ENCODE measurements at places on chromosomes 11 and 22. TPM values are rescaled to one million over a fixed set of nuclear protein-coding genes. Genes with fewer than 3 reads are reported as not detected.

CCDC188 gene
- 0.66 TPM for total RNA-seq

IRAG1 gene
- total RNA-seq = 0.20 TPM

VPS51 gene
- 263 TPM for total RNA-seq

C11orf24 gene
- total RNA-seq = 12.2 TPM

TSKU gene
- total RNA-seq = 0.47 TPM

ZNF214 gene
- total RNA-seq = not detected

GRCh38 chr11:118240999-118241763 lies 11.0 kb downstream of the MPZL3 start:
- DNase-seq = peak; percentile 46

DNA sequence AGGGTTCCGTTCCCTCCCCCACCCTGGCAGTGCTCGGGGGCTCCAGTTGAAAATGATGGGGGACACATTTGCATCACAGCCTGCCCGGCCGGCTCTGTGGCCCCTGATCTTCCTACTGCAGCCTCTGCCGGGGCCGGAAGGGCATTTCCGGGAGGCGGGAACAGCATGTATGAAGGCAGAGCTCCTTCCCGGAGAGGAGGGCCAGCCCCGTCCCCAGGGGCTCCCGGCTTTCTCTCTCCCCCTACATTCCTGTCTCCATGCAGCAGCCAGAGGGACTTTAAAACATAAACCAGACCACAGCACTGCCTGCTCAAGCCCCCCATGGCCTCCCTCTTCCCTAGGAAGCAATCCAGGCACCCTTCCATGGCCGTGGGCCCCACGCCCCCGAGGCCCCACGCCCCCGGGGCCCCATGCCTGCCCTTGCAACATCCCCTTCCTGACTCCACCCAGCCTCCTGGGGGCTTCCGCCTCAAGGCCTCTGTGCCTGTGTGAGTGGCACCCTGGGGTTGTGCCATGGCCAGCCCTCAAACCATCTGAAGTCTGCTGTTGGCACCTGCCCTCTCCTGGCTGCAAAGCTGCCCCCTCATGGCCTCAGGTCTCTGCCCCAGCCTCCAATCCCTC lies 73.1 kb downstream of the CDKN1C start:
- DNase-seq = no peak

GRCh38 chr11:88604260-88604659 lies 266.7 kb upstream of the CTSC start:
- no peak for DNase-seq

- DNase-seq = no peak
These were observed 4.0 kb upstream of the SGSM1 start for GRCh38 chr22:24801901-24802465.

- DNase-seq = no peak
These were observed 78.2 kb downstream of the FBLN1 start for GRCh38 chr22:45580726-45581381.

GRCh38 chr11:34275486-34275885 lies 82.3 kb downstream of the ABTB2 start:
- no peak for DNase-seq

DNA sequence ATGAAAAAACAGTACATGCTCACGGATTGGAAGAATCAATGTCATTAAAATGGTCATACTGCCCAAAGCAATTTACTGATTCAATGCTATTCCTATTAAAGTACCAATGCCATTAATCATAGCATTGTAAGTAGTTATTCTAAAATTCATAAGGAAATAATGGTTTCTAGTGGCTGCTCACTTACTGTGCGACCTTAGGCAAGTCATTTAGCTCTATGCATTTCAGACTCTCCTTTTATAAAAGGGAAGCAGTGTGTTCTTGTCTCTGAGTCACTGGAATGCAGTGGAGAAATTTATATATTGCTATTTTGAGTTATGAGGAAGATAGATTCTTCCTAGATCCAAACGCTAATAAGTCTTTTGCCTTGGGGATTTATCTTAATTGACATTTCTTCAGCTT lies 174.8 kb downstream of the KCNA4 start:
- no peak for DNase-seq

DNA sequence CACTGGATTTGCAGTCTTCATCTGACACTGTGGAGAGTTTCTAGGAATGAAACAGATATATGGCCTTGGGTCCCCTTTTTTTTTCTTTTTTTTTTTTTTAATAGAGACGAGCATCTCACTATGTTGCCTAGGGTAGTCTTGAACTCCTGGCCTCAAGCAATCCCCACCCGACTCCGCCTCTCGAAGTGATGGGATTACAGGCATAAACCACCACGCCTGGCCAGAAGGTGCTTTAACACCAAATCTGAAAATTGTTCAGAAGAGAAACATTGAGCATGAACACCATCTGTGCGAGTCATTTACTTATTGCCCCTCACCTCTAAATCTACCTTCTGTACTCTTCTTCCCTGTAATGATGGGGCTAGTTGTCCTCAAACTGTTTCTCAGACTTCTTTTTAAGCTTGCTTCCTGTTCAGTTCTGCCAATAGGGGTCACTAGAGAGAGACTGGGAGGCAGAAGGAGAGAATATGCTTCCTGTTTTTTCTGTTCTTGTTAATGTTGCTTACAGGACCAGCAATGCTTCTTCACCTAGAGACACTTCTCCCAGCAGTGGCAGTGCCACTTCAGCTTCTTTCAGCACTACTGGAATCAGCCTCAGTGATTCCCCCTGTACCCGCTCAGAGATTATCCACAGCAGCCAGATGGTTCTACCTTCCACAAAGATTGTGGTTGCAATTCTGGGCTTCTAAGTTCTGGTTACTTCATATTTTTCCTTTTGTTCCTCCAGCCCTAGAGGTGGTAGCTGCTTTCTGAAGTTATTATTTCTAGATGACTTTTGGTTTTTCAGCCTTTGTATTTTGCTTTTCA lies 20.8 kb upstream of the ZBED5 start:
- peak; percentile 3 for DNase-seq

DNA sequence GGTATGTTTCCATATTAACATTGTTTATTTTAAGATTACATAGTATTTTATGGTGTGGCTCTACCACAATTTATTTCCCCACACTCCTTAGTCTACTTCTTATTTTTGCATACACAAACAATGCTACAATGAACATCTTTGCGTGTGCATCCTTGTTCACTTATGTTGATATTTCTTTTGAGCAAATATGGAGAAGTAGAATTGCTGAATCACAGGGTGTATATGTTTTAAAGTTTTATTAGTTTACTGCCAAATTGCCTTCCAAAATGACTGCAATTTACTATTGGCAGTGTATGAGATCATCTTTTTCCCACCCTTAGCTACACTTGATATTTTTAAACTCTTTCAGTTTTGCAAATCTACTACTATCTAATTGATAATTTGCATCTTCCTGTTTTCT lies 38.7 kb upstream of the FAR1 start:
- DNase-seq = no peak

DNA sequence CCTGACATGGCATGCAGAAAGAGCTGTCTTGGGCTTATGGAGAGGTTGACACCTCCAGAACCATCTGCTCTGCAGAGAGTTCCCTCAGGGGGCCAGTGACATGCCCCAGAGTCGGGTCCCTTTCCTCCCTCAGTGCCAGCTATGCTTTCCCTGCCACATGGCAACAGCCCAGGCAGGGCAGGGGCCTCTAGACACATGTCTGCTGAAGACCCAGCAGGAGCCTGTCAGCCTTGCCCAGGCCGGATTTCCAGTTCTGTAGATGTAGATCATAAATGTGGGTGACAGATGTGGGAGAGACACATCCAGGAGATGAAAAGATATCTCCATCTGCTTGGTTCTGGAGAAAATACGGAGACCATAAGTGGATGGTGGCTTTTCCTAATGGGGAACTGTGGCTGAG lies 25.5 kb downstream of the NAV2 start:
- no peak for DNase-seq

DNA sequence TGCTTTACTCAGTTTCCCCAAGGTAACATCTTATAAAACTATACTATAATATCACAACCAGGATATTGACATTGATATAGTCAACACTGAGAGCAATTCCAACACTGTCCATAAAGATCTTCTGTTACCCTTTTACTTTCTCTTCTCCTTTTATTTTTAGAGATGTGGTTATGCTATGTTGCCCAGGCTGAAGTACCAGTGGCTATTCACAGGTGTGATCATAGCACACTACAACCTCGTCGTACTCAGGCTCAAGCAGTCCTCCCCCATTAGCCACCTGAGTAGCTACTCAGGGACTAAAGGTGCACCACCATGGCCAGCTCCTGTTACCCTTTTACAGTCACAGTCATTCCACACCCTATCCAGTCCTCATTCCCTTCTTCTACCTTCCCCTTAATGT lies 119.7 kb downstream of the CWF19L2 start:
- no peak for DNase-seq

DNA sequence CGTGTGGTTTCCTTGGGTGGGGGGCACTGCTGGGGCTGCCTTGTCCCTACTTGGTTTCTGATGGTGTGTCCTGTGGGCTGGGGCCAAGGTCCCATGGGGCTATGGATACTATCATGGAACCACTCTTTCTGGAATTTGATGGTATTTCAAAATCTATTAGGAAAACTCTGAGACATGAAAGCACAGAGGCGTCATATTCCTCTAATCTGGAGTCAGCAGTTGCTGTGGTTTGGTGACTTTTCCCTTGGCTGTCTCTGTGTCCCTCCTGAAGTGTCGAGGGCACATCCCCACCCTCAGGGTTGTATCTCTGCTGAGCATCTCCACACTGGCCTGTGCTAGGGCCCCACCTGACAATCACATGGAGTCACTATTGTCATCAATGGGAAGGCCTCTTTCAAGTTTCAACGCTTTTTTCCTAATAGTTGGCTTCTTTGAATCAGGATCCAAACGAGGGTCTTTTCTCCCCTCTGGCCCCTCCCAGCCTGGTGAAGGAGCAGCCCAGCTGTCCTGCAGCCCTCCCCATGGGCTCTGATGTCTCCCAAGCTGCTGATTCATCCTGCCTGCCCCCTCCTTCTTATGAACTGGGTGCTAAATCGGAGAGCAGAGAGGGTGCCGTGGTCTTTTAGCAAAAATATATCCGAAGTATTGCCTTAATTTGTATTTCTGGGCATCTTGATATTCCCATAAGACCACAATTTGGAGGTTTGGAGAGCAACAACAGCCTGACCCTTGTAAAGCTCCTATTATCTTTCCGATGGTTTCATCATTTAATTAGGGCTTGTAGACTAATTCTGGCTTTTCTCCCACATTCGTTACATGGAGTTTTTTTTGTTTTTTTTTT lies 38.5 kb downstream of the MED15 start:
- no peak for DNase-seq

DNA sequence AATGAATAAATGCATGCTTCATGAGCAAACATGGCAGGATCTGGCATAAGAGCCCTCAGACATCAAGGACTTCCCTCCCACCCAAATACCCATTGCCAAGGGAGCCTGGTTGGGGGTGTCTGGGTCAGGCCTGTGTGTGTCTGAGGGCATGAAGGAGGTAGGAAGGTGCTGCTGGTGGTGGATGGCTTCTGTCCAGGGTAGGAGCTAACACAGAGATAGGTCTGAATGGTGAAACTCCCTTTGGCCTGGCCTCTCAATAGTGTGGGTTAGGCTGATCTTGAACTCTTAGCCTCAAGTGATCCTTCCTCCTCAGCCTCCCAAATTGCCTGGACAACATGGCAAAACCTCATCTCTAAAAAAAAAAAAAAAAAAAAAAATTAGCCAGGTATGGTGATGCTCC lies 2.8 kb downstream of the AMPD3 start:
- no peak for DNase-seq

DNA sequence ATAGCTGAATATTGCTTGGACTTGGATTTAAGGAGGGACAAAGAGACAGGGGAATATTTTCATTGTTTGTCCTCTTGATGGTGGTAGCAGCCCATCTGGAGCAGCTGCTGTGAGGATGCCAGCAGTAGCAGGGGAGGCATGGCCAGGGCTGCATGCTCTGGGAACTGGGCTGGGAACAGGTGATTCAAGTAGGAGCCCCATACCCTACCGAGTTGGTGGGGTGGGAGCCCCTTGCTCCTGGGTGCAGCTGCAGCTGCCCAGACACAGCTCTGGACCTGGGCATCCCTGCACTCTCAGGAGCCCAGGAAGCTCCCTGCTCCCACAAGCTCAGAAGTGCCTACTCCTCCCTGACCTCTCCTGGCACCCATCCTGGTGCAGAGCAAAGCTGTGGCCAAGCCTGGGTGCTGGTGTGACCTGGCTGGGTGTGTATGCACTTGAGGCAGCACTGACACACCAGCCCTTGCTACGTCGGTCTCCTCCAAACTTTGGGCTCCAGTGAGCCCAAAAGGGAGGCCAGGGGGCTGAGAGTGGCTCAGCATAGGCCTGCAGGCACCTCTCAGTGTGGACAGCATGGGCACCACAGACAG lies 341.8 kb upstream of the CCDC179 start:
- DNase-seq = no peak

DNA sequence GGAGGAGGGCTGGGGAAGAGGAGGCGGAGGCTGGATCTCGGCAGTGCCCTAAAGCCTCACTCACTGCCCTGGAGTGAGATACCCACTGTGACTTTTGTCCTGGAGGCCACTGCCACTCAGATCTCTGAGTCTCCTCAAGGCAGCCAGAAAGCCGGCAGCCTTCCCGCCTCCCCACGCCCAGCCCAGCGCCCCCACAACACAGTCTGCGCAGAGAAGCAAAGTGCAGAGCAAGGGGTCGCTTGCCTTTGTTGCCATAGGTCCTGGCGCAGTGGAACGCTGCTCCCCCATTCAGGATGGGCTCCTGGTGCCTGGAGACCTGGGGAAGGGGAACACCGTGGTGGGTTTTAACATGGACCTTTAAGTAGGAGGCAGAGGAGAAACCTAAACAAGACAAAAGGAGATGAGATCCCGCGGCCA lies 17.6 kb downstream of the PATZ1 start:
- no peak for DNase-seq

Measured in T-cell (primary cell).